Uterine smooth muscle cell (primary cell): ENCODE measurements at places on chromosomes 4 and X. TPM values are rescaled to one million over a fixed set of nuclear protein-coding genes. Genes with fewer than 3 reads are reported as not detected.

The USP17L22 gene
- not detected in 2 replicates for total RNA-seq

The MAGEA2B gene
- total RNA-seq: not detected in 2 replicates

The NUDT9 gene
- 18.3 and 21.2 TPM in 2 replicates for total RNA-seq

The MID1IP1 gene
- total RNA-seq: 88.2 and 101 TPM in 2 replicates

The CFAP299 gene
- total RNA-seq: 1.7 and 2.0 TPM in 2 replicates

The SERTM2 gene
- total RNA-seq: 1.9 TPM in 2 replicates

The PABPC1L2B gene
- not detected in 2 replicates for total RNA-seq

The TRIM75 gene
- not detected in 2 replicates for total RNA-seq

The LIMCH1 gene
- total RNA-seq: 1.4 and 3.3 TPM in 2 replicates

The CXCL9 gene
- not detected in 2 replicates for total RNA-seq

The GPR82 gene
- not detected in 2 replicates for total RNA-seq

The CSTF2 gene
- total RNA-seq: 16.5 and 28.0 TPM in 2 replicates

The FHIP1A gene
- 1.4 TPM in 2 replicates for total RNA-seq

The TMPRSS11D gene
- total RNA-seq: under 0.01 and 0.33 TPM in 2 replicates

The ART3 gene
- not detected in 2 replicates for total RNA-seq

The POU3F4 gene
- not detected in 2 replicates for total RNA-seq

The CT45A10 gene
- total RNA-seq: not detected in 2 replicates

The PRRG1 gene
- total RNA-seq: 7.7 and 8.6 TPM in 2 replicates

The KLB gene
- not detected in 2 replicates for total RNA-seq

The BMPR1B gene
- total RNA-seq: 1.1 and 3.0 TPM in 2 replicates

The SPACA5 gene
- total RNA-seq: not detected in 2 replicates

The CPLX1 gene
- under 0.01 TPM in 1 of 2 replicates, not detected in the other for total RNA-seq

The C4orf50 gene
- total RNA-seq: not detected in 2 replicates

The MAOB gene
- 0.37 and 0.66 TPM in 2 replicates for total RNA-seq

The DYNLT3 gene
- total RNA-seq: 55.3 and 55.5 TPM in 2 replicates

The TMEM31 gene
- total RNA-seq: not detected in 2 replicates

The CORIN gene
- 0.55 and 1.00 TPM in 2 replicates for total RNA-seq

The GABRA4 gene
- total RNA-seq: not detected in 2 replicates
